ENCODE measurements at places on chromosomes 2 and 18. TPM values are rescaled to one million over a fixed set of nuclear protein-coding genes. Genes with fewer than 3 reads are reported as not detected.

- H3K27me3 ChIP-seq = peaks cover 3% of the 10 kb centered on the region
- no peaks in the 10 kb centered on the region for H3K36me3 ChIP-seq
- no peak overlapping the region for H3K4me3 ChIP-seq
- H3K27ac ChIP-seq = no peak overlapping the region
Measured at GRCh38 chr2:71223767-71224333, 3.1 kb downstream of the PAIP2B start.

- H3K4me3 ChIP-seq = no peak overlapping the region
- no peaks in the 10 kb centered on the region for H3K36me3 ChIP-seq
- no peak overlapping the region for H3K27ac ChIP-seq
Measured at GRCh38 chr2:228771315-228771714, 499.8 kb downstream of the PID1 start.

DNA sequence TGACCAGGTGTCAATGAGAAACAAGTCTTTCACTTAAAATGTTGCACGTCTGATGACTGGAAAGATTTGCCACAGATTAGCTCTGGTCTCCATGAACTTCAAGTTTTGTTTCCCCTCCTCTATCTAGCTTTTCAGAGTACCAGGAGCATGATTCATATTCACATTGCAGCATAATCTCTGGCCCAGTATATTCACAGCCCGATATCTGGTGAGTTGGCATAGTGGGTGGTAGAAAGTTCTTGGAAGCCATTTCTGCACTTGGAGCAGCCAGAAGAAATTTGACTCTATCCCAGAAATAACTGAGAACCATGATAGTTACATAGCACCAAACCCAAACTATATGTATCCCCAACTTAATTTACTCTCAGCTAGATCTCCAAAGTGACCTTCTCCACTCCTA lies 503.9 kb downstream of the PID1 start:
- H3K4me3 ChIP-seq = no peak overlapping the region
- H3K36me3 ChIP-seq = no peaks in the 10 kb centered on the region
- no peaks in the 10 kb centered on the region for H3K4me1 ChIP-seq
- H3K27me3 ChIP-seq = no peaks in the 10 kb centered on the region
- no peak overlapping the region for H3K27ac ChIP-seq

GRCh38 chr2:219078126-219078525 lies 17.4 kb upstream of the IHH start:
- no peaks in the 10 kb centered on the region for H3K36me3 ChIP-seq
- DNase-seq = no peak
- H3K4me3 ChIP-seq = no peak overlapping the region
- no peaks in the 10 kb centered on the region for H3K27me3 ChIP-seq

The TXNDC2 gene
- total RNA-seq = 0.26 TPM

GRCh38 chr18:60746491-60746890 lies 373.9 kb upstream of the MC4R start:
- no peak overlapping the region for H3K4me3 ChIP-seq
- no peak for DNase-seq
- H3K4me1 ChIP-seq = no peaks in the 10 kb centered on the region
- H3K36me3 ChIP-seq = no peaks in the 10 kb centered on the region

DNA sequence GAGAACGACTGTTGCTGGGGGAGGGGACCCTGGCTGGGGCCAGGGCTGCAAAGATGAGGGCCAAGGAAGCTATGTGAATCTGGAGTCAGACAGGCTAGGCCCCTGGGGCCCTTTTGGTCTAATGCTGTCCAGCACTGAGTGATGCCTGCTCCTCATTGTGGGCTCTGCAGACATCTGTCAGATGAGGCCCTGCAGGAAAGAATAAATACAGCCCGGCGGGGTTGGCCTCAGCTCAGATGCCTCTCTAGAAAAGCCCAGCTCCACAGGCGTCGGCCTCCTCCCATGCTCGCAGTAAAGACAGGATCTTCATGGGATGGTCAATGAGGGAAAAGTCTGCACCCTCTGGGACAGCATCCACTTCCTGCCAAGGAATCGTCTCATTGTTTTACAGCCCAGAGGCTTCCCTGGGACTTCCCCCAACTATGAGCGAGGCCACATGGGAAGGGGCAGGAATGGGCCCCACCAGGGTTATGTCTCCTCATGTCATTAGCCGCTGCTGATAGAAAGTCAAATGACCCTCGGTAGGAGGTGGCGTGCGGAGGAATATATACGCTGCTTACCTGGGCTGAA lies 125.8 kb upstream of the GLI2 start:
- no peak overlapping the region for H3K4me3 ChIP-seq
- no peak overlapping the region for H3K27ac ChIP-seq
- H3K36me3 ChIP-seq = no peaks in the 10 kb centered on the region
- no peaks in the 10 kb centered on the region for H3K27me3 ChIP-seq
- H3K4me1 ChIP-seq = no peaks in the 10 kb centered on the region

- H3K27ac ChIP-seq = no peak overlapping the region
- H3K4me3 ChIP-seq = no peak overlapping the region
Measured at GRCh38 chr2:151771599-151772358, 37.5 kb upstream of the NEB start.

GRCh38 chr18:34938090-34938489 lies 103.1 kb upstream of the MAPRE2 start:
- no peaks in the 10 kb centered on the region for H3K27me3 ChIP-seq
- H3K27ac ChIP-seq = no peak overlapping the region
- no peaks in the 10 kb centered on the region for H3K36me3 ChIP-seq
- H3K4me1 ChIP-seq = no peaks in the 10 kb centered on the region
- H3K4me3 ChIP-seq = no peak overlapping the region

DNA sequence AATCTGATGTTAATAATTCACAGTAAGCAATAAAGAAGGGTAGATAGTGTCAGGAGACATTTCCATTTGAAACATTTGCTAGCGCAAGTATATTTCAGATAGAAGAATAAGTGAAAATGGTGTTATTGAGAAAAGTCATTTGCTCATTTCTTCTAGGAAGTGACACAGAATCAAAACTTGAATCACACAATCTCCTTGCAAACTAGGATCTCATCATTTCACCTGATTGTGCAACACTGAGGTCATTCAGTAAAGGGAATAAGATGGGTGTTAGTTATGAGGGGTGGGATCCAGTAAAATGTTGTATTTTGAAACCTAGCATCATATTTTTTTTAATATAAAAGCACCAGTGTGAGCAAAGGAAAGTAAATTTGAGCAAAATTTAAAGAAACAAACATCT lies 208.0 kb upstream of the KCNJ3 start:
- no peaks in the 10 kb centered on the region for H3K4me1 ChIP-seq
- no peak for DNase-seq
- no peak overlapping the region for H3K27ac ChIP-seq

DNA sequence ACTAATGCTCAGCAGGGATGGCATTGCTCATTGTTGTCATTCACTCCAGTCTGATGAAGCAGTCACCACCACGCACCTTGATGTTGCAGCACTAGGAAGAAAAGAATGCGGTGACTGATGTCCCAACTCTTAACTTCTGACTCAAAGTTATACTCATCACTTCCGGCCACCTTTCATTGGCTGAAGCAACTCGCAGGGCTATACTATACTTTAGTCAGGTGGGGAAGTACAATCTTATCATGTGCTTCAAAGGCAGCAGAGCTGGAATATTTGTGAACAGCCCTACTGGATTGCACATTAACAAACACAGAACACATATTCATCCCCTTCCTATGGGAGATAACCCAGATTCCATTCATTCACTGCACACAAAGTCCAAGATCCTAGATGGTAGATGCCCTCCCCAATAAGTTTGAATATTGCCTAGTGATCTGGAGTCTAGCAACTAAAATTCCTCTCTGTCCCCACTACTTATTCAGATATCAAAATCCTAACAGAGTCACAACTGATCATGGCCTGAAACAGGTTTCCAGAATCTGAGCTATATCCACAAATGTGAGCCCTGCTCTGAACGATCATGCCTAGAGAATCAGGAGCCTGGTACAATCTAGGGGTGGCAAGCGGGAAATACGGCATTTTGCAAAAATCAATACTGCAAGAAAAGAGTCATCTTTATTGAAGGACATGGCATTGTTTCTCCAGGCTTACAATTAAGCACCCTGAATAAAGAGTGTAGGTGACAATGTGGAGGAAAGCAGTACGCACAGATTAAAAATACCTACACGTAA lies 3.4 kb upstream of the SPATS2L start:
- H3K27me3 ChIP-seq = peaks cover 15% of the 10 kb centered on the region
- H3K4me1 ChIP-seq = peaks cover 14% of the 10 kb centered on the region
- H3K4me3 ChIP-seq = no peak overlapping the region

- H3K36me3 ChIP-seq = peaks cover 12% of the 10 kb centered on the region
- no peak overlapping the region for H3K27ac ChIP-seq
- no peak overlapping the region for H3K4me3 ChIP-seq
- no peak for DNase-seq
- H3K27me3 ChIP-seq = no peaks in the 10 kb centered on the region
- peaks cover 47% of the 10 kb centered on the region for H3K4me1 ChIP-seq
Measured at GRCh38 chr2:232238108-232238507, 140.4 kb upstream of the ALPP start.

DNA sequence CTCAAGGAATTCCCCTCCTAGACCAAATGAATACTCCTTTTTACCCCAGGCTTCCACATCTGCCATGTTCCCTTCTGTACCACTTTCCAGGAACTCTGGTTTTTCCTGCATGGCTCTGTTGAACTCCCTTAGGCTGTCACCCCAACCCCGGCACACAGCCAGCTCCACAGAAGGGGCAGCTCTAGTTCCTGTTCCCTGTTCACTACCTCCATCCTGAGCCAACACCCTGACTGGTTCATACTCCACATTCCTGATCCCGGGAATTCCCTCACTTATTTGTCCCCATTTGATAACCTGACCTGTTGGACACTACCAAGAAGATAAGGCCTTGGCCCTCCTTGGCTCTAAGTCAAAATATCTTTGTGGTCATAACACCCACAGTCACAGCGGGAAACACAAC lies 280.9 kb upstream of the RAB6C start:
- no peaks in the 10 kb centered on the region for H3K4me1 ChIP-seq
- H3K27ac ChIP-seq = no peak overlapping the region
- H3K27me3 ChIP-seq = no peaks in the 10 kb centered on the region

The RAPGEF4 gene
- total RNA-seq = 0.31 TPM

- H3K27me3 ChIP-seq = no peaks in the 10 kb centered on the region
- no peak for DNase-seq
- H3K4me3 ChIP-seq = no peak overlapping the region
- peaks cover 29% of the 10 kb centered on the region for H3K4me1 ChIP-seq
- peaks cover 23% of the 10 kb centered on the region for H3K36me3 ChIP-seq
- H3K27ac ChIP-seq = no peak overlapping the region
Measured at GRCh38 chr2:179991344-179991743, 15.8 kb downstream of the CWC22 start.

DNA sequence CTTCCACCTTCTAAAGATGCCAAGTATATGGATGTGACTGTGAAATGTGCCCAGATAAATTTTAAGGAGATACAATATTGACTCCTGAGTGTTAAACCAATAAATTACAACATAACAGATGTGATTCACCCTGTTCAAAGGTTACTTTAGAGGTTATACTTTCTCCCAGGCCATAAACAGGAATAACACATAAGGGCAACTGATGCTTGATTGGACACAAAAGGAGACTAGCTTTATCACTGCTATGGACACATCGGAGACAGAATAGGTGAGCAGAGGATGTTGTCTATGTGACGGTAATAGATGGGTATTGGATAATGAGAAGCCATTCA lies 31.9 kb upstream of the SLC25A52 start:
- H3K27me3 ChIP-seq = peaks cover 7% of the 10 kb centered on the region
- no peak overlapping the region for H3K4me3 ChIP-seq
- no peak overlapping the region for H3K27ac ChIP-seq
- no peak for DNase-seq
- H3K4me1 ChIP-seq = no peaks in the 10 kb centered on the region

DNA sequence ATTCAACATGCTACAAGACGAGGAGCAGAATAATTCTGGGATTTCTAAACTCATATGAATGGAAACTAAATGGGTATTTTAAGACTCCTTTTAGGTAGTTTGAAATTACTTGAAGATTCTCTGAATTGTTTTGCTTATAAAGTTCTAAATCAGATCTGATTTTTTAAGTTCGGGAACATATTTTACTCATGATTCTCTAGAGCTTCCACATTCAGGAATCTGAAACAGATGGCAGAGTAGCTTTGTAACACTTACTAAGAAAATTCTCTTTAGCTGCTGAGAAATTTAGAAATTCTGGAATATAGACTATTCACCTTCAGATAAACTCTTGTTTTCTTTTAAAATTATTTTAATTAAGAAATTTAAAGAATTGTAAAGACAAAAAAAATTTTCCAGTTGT lies 13.7 kb downstream of the RBBP8 start:
- H3K4me1 ChIP-seq = peaks cover 3% of the 10 kb centered on the region
- no peak overlapping the region for H3K27ac ChIP-seq
- H3K27me3 ChIP-seq = no peaks in the 10 kb centered on the region
- no peak for DNase-seq
- peaks cover 29% of the 10 kb centered on the region for H3K36me3 ChIP-seq
- H3K4me3 ChIP-seq = no peak overlapping the region

DNA sequence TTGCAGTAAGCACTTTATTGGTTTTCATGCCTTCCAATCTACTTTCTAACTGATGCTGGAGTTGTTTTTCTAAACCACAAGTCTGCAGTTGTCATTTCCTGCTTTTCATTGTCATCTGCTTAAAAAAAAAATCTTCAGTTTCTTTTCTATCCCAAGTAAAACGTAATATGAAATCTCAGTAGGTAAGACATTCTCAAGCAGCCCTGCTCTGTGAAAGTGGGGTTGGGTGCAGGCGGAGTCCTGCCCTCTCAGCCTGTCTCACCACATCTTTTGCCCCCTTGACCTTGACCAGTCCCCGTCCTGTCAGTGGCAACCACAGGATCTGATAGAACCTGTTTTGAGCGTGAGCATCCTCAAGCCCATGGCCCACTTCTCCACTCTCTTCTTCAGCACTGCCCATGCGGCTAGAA lies 80.0 kb upstream of the CPO start:
- peaks cover 26% of the 10 kb centered on the region for H3K4me1 ChIP-seq
- H3K27ac ChIP-seq = peak overlapping the region; percentile 83
- H3K27me3 ChIP-seq = peaks cover 2% of the 10 kb centered on the region

DNA sequence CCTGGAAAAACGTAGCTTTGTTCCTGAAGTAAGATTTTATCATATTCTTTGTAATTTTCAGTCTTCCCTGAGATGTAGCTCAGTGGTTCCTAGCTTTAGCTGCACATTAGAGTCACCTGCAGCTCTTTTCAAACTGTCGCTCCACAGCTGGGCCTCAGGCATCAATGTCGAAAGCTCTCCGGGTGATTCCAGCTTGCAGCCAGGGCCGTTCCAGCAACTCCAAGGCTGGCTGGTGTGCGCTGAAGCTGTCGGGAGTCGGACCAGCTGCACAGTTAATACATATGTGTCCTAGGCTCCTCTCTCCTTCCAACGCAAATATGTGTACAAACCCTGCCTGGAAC lies 609 bp upstream of the ZNF2 start:
- peaks cover 11% of the 10 kb centered on the region for H3K36me3 ChIP-seq
- DNase-seq = no peak

DNA sequence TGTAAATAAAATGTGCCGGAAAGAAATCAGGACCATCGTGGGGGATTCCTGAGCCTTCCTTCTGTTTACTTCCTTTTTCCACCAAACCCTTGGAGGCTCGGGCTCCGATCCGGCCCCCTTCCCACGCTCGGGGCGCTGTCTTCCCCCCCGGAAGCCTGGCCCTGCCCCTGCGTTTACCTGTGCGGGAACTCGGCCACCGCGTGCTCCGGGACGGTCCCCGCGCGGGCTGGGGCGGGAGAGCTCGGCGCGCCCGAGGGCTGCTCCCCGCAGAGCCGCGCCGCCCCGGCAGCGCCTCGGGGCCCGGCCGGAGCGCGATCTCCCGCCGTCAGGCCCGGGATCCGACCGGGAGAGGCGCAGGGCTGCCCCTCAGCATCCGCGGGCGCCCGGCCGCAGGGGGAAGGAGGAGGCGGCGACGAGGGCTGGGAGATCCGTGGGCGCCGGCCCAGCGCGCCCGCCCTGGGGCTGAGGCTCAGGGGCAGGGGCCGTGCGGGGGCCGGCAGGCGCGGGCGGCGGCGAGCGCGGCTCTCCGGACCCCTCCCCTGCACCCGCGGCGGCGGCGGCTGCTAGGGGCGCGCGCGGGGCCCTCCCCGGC lies 435 bp downstream of the ADCY3 start:
- peaks cover 2% of the 10 kb centered on the region for H3K27me3 ChIP-seq
- peaks cover 32% of the 10 kb centered on the region for H3K4me1 ChIP-seq
- H3K27ac ChIP-seq = peak overlapping the region; percentile 90
- peak overlapping the region; percentile 93 for H3K4me3 ChIP-seq
- DNase-seq = no peak

Data from activated T-helper 1 cell treated with anti-CD3 and anti-CD28 coated beads, Interleukin-12 subunit alpha, Interleukin-12 subunit beta, Interleukin-2, Interleukin-4 antibody, amounts not matched to agents 30 ng/mL and 10 ng/mL and 1 ng/mL, durations not matched to agents 14 hours and 24 hours and 36 hours (primary cell).